Stimulated activated CD4-positive, alpha-beta T cell treated with anti-CD3 and anti-CD28 coated beads, Interleukin-2, amount 100 ng/mL, for 24 hours (primary cell): ENCODE measurements at places on chromosomes 1 and 21.

DNA sequence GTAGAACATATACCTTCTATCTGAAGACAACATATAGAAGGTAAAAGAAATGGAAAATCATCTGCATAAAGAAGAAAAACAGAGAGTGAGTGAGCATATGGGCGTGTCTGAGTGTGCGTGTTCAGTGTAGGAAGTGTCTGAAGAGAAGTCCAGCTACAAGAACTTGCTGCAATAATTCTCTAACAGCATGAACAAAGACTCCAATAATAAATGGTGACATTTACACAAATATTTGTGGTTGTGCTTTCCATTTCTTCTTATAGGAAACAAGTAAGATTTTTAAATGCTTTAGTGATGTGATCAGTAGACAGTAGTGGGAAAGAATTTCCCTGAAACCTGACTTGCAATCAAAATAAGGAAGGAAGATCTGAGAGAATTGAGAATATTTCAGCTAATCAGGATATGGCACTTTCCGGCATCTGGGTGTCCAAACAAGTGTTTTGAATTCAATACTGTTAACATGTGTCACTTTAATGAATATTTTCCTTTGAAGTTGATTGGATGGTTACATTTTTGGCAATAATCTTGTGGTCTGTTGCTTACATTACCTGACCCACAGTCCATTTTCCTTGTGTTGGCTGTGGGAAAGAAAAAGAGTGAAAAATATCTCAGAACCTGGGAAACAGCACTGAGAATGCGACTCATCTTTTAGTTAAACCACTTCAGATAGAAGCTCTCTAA is 154.0 kb downstream of the TGFB2 start:
- no peak for DNase-seq

GRCh38 chr1:111631502-111631901 is 11.9 kb downstream of the RAP1A start:
- no peak for DNase-seq

DNA sequence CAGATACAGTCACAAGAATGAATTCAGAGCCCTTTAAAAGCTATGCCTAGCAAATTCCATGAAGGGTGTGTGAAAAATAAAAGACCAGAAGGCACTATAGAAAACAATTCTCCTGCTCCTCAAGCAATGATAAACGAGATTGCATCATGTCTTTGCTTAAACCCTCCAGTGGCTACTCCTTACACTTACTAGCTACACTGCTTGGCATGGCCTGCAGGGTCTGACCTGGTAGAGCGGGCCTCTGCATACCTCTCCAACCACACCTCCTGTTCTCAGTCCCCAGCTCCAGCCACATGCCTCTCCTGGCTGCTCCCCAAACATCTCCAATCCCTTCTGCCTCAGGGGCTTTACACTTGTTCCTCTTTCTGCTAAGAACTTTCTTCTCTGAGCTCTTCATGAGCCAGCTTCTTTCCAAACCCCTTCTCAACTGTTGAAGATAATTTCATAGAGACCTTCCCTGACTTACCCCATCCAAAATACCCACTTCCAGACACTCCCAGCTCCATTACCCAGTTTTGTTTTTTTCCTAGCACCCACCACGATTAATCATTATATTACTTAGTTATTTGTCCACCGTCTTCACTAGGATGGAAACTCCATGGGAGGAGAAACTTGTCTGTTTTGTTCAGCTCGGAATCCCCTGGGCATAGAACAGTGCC is 11.2 kb upstream of the CREG1 start:
- no peak for DNase-seq

DNA sequence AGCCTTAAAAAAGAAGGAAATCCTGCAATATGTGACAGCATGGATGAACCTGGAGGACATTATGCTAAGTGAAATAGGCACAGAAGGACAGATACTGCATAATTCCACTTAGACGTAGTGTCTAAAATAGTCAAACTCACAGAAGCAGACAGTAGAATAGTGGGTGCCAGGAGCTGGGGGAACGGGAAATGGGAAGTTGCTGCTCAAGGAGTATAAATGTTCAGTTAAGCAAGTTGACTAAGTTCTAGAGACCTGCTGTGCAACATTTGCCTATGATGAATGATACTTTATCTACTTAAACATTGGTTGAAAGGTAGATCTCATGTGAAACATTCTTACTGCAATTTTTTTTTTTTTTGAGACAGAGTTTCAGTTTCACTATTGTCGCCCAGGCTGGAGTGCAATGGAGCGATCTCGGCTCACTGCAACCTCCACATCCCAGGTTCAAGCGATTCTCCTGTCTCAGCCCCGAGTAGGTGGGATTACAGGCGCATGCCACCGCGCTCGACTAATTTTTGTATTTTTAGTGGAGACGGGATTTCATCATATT is 197.8 kb downstream of the HIVEP3 start:
- no peak for DNase-seq

- DNase-seq: no peak
These were observed 72.3 kb downstream of the RGL1 start for GRCh38 chr1:183877053-183877720.

DNA sequence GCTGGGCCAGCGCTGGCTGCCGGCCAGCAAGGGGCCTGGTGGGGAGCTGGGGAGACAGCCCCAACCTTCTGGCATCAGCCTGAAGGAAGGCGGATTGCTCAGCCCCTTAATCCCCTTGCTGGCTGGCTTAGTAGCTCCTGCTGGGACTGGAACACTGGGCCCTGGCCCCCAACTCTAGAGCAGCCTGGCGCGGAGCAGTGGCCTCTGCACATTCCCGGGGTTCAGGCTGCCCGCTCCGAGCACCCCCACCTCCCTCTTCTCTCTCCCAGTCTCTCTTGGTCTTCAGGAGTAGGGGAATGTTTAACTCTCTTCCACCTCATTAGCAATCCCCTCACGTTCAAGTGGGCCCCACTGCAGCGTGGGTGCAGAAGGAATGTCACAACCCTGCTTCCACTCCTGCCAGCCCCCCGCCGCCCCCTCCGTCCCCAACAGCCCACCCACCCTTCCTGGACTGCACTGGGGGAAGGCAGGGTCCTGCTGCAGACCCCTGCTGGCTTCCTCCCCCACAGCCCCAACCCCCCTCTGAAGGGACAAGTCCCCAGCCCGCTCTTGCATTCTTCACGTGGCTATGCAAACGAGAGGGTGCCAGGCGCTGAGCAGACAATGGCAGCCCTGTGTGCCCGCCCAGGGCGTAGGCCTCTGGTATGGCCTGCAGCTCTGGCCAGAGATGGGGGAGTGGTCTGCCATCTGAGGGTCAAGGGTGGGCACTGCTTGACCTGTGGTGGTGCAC is 980 bp upstream of the CLDN19 start:
- no peak for DNase-seq

DNA sequence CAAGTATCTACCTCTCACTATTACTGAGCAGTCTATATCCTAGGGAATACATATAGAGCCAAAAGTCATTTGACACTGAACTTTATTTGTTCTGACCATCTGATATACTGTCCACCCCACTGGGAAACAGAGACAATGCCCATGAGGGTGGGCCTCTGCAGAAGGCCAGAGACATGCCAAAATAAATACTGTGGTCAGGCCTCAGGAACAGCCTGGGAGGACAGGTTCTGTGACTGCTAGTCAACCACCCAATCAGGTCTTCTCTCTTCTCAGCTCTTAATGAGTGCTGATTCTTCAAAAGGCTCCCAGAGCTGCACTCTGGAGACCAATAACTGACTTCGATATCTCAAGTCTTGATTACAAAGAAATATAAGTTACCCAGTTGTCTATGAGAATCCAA is 5.5 kb upstream of the ANKRD35 start:
- DNase-seq: no peak

DNA sequence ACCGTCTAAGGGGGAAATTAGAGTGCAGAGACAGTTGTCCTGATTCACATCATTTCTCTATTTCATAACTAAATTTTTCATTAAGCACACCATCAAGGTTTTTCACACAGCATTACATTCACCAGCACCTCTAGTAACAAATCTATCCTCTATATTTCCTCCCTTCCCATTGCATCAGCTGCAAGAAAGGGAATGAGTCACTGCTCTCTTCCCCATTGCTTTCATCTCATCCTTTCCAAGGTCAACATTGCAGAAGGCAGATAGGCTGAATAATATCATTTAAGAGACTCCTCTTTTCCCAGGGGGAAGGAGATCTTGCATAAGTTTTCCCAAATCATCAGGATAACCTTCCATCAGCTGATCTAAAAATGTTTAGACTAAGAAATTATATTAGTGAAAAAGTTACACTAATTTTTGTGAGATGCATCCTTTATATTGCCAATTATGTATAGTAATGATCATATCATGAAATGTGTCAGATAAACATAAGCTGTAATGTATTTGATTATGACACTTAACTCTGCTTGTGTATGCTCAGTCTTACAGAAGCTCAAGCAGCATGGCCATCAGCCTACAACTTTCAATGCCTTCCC is 4.3 kb downstream of the INTS7 start:
- DNase-seq: no peak

DNA sequence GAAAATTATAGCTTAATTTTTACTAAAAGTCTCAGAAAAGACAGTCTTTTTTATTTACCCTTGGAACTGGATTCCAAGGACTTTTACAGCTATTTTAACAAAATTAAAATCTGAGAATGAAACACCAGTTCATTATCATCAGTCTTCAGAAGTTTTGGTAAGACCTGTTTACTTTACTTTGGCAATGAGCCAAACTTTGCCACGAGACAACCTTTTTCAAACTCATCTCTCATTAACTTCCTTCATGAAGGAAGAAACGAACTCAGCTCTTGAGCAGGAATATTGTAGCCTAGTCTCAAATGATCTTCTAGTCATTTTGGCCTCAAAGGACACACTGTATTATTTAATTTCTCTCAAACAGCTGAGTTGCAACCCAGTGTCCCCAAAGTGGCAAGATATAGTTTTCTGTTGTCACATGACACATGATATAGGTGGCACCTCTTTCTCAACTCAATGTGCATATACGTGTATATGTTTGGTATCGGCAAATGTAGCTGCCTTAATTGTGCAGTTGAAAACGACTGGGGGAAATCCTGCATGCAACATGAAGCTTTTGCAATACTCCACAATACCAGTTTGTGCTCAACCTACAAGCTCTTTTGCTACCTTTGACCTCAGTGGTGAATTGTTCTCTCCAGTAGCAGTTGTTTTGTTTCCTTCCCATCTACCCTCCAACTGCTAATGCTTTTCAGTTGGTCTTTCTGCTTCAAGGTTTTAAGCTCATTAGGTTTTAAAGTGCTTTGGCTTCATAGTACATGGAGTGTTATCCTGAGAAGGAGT is 8.4 kb upstream of the GNG4 start:
- DNase-seq: no peak

DNA sequence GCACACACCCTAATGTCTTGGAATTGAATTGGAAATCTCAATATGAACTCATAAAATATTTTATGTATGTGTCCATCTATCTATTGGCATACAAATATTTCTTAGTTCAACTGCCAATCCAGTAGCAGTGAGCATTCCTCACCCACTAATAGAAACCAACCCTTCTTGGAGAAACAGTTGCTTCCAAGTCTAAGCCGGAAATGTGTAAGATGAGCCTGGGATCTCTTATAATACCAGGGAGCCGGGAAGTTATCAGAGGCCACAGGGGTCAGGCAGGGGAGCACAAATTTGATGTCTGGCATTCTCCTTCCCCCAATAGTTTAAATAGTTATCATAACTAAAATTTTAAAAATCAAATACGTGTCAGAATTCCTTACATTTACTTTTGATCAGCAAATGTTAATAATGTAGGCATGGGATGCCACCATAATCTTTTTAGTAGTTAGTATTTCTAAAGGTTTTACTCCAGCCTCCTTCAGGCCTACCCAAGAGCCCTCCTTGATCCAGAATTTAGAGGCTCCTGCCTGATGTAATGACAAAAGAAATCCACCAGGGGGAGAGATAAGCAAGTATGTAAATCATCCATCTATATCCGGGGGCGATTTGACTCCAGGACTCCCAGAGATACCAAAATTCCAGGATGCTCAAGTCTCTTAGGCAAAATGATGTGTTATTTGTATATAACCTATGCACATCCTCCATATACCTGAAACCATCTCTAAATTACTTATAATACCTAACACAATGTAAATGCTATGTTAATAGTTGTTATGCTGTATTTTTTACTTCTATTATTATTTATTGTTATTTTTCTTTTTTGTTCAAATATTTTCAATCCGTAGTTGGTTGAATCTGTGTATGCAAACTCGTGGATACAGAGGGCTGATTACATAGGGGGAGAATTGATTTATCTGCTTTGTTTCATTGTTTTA is 218.7 kb upstream of the COA6 start:
- DNase-seq: no peak

DNA sequence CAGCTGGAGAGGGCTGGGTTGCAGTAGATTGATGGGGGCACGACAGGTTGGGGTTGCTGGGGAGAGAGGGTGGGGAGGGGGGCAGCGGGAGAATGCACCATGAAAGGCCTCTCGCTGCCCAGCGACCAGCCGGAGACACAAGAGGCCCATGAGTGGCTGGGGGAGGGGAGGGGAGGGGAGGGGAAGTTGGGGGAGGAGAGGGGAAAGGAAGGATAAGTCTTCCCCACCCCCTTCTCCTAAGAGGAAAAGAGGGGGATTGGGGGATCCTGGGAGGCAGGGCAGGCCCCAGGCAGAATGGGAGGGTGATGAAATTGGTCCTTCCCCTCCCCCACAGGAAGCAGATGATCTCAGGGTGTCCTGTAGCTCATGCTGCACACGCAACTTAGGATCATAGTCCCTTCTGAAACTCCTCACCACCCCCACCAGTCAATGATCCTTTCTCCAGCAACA is 45.7 kb downstream of the PAX7 start:
- no peak for DNase-seq

DNA sequence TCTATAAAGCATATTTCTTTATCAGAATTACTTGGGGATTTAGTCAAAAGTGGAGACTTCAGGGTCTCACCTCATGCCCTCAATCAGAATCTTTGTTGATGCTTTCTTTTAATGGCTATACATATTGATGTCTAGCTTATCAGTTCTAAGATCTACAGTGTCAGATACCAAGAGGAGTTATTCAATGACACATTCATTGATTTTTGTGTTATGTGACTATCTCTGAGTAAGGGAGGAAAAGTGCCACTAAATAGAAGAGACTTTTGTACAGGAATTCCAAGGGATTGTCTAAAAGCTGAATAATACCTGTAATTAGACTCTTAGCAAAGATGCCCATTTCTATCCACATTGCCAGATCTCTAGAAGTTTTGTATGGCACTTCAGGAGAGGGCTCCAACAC is 87.2 kb downstream of the HLX start:
- no peak for DNase-seq

- DNase-seq: no peak
These were observed 482.2 kb downstream of the PTPRC start for GRCh38 chr1:199121047-199121446.

- DNase-seq: no peak
These were observed 67.5 kb downstream of the RGL1 start for GRCh38 chr1:183872403-183872802.

- DNase-seq: no peak
These were observed 164.6 kb upstream of the GJB5 start for GRCh38 chr1:34590211-34590623.
